H1 (cell line): ENCODE measurements at places on chromosomes 11 and 22.

- no peak for DNase-seq
These were observed 8.5 kb downstream of the NTM start for GRCh38 chr11:131378931-131379330.

DNA sequence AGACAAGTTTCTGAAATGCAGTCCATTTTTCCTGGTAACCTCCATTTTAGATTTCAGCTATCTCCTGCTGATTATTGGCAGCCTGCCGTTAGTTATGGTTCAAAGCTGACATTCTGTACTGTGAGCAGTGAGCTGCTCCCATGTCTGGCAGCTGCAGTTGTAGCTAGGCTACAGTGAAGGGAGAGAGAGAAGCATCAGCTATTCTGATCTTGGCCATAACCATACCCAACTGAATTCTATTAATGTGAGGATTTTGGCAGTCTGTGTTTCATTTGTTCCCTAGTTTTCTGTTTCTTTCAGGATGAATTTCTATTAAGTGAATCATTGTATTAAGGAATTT is 33.4 kb downstream of the SIK2 start:
- no peak for DNase-seq

- DNase-seq: no peak
These were observed 134.6 kb upstream of the TRPC6 start for GRCh38 chr11:101718402-101718801.

- no peak for DNase-seq
These were observed 4.8 kb upstream of the FBXO7 start for GRCh38 chr22:32469799-32470212.

DNA sequence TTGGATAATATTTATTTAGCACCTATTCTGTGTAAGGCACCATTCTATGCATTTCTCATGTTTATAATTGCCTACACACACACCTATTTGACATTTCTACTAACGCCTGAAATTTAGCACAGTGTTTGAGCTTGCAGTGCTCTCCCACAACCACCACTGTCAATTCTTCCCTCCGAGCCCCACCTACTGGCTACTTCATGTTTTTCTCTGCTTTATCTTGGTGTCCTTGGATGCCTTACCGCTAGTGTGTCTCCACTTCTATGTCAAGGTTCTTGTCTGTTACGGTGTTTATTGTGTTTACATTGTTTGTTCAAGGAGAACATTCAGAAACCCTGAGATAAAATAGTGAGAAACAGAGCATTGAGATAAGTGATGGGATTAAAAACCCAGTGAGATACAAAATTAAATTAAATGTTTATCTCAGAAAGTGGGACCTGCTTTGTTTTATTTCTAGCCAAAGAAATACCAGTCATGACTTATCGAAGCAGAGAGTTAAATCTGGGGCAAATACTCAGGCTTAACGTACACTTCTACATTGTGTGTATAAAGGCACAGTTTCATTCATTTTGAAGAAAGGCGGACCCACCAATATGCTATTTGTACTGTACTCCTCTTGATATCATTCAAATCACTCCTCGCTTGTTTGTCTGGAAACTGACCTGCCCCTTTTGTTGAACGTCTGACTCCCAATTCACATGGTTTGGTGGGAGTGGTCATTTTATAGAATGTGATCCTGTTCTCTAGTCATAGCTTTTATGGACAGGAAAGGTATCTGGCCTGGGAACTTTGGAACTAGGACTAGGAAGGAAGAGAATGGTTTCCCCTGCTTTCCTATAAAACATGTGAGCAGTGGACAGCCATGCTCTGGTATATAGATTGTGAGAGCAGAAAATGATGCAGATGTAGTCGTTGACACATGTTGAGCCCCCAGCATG is 39.2 kb upstream of the SLC36A4 start:
- DNase-seq: peak; percentile 10

DNA sequence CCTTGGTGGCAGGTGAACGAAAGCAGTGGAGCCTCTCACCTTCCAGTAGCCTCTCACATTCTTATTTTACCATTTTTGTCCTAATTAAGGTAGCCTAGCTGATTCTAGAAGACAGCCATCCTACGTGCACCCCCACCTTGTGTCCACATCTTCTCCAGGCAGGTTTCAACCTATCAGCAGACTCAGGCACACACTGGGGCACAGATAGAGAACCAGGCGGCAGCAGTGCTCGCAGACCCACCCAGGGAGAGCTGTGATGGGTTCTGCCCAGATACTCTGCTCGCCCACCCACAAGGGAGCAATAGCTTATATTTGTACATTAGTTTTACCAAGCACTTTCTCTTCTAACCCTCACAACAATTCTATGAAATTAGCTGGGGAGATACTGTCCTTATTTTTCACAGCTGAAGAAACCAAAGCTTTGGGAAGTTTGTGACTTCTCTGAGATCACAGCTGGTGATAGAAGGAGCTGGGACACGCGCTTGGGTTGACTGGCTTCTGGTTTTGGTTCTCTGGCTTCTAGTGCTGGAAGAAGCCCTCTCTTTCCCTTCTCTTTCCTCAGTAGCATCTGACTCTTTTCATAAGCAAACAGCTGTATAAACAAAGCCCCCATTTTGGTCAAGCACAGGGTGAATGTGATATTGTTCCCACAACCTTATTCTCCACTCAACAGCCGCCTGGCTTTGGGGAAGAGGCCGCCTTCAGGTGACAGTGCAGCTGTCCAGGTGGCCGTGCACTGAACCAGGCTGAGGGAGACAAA is 36.9 kb downstream of the PPP2R1B start:
- no peak for DNase-seq

GRCh38 chr11:60367896-60368295 is 10.4 kb upstream of the MS4A7 start:
- no peak for DNase-seq

- no peak for DNase-seq
These were observed 6.2 kb downstream of the GRAP2 start for GRCh38 chr22:39907047-39907446.

DNA sequence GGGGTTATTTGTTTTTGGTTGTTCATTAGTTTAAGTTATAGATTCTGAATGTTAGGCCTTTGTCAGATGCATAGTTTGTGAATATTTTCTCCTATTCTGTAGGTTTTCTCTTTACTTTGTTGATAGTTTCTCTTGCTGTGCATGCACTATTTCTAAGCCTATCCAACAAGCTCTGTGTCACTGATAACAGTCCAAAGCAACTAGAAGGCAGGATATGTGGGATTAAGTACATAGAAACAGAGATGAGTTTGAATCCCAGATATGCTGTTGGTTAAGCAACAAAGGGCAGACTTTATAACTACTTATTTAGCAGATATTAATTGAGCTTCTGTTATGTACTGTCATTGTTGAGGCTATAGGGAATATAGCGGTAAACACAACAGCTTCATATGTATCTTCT is 390.4 kb downstream of the INSC start:
- no peak for DNase-seq
